Immature natural killer cell (primary cell): ENCODE measurements at places on chromosomes 2 and 18.

DNA sequence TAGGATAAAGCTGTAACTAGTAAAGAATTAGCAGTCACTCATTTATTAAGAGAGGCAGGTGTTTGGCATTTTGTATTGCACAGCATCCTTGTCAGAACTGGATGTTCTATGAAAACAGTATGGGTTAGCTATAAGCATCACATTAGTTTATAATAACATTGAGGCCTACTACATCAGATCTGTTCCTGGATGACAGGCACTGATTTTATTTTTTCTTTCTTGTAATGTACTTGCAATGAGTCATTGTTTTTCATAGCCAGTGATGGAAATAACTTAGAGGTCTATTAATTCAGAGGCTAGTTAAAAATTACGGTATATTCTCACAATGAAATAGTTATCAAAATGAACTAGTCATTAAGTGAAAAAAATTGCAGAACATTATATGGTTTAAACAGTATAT lies 13.0 kb upstream of the RMDN2 start:
- no peak for DNase-seq

GRCh38 chr18:12867441-12868123 lies 16.5 kb downstream of the PTPN2 start:
- DNase-seq: no peak

GRCh38 chr2:241415196-241415595 lies 59.1 kb downstream of the FARP2 start:
- DNase-seq: no peak

DNA sequence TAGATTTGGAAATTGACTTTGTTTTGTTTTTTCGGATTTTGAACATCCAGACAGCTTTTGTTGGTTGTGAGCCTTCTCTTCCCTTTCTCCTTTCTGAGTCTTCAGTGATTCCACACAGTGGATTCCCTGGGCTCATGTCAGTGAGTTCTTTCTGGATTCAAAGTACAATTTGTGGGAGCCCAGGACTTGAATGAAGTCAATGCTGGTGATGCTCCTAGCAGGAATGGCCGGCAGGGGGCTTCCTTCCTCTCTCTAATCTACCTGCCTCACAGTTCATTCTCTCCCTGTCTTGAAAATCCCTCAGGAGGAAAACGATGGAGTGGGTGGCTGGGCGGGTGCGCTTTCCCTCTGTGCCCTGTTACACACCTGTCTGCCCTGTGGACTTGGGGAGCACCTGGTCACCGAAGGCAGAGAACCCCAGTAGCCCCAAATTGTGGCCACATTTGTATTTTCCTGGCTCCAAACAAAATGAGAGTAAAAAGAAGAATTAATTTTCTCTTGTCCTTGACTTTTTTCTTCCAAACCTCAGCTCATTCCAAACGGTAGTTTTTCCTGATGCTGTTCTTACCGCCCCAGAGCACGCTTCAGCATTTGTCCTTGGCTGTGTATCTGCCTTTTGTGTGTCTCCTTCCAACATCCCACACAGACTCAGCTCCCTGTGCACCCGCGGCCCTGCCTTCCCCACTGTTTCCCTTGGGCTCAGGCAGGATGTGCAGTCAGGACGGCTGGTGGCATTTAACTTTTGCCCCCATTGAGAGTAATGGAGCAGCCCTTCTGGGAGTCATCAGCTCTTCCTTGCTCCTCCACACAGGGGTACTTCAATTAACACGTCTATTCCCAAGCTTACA lies 86.6 kb downstream of the MARCO start:
- no peak for DNase-seq

- DNase-seq: no peak
Observed at GRCh38 chr2:173654896-173655265, 300.2 kb downstream of the CDCA7 start.
